Activated T-cell treated with anti-CD3 and anti-CD28 coated beads for 24 hours (primary cell): ENCODE measurements at places on chromosomes 5 and 9.

DNA sequence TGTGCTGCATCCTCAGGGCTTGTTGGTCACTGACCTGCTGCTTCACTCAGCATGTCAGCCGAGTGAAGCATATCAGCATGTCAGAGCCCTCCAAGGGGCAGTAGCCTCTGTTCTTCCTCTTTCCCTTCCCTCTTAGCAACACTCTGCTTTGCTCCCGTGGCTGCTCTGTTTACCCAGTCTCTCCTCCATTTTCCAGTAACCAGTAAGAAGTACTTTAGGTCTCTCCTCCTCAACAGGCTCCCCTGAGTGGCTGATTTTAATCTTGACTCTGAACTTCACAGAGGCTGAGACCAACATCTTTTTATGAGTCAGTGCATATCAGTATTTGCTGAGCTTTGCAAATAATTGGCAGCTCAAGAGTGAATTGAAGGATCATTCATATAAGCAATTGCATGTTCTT lies 18.6 kb upstream of the ADRB2 start:
- no peak for DNase-seq

DNA sequence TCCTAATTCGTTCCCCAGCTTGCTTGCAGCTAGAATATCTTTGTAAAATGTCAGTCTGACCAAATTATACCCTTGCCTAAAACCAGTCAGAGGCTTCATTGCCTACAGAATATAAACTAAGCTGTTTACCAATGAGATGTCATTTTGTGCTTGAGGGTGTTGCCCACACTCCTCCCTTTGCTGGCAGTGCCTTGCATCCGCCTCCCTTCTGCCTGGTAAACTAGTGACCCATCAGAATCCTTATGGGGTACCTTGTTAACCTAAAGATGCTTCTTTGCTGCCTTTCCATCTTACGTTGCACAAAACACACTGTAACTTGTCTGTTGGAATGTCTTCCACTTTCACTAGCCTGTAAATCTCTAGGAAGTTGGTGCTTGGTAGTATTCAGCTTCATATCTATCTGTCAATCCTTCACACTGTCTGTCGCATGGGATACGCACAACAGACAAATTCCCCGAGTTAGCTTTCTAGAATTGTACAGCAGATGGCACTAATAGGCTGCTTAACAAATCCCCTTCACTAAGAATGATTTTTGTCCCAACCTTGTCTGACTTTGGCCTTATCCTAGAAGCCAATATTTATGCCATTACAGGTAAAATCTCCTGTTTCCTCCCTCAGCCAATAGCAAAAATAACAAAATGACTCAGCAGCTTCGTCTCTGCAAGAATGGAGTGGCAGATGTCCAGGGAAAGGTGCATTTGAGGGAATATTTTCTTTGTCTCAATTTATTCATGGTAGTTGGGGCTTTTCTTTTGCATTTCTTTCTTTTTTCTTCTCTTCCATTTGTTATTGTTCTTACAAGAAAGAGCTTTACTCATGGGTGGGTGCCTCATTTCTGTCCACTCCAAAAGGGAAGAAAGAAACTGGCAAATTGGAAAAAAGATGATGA lies 3.0 kb downstream of the NUDT2 start:
- DNase-seq, result no peak

DNA sequence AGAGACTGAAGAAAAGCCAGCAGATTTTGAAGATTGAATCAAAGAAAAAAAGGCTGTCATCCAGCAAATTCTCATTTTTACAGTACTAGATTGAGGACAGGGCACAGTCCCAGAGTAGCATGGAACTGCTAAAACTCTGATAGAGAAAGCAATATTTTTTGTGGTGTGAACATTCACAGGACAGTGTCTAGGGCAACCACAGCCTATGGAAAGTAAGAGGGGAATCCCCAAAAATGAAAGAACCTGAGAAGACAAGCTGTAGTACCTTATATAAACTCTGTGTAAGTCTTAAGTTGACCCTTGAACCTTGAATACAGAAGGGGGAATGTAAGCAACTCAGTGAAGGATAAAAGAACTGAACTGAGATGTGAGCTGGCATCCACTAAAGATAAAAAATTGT lies 540.3 kb downstream of the HINT1 start:
- DNase-seq, result no peak

GRCh38 chr9:8280811-8281210 lies 481.2 kb upstream of the DMAC1 start:
- no peak for DNase-seq

- no peak for DNase-seq
These were observed 532.4 kb downstream of the ANXA1 start for GRCh38 chr9:73683862-73684591.

DNA sequence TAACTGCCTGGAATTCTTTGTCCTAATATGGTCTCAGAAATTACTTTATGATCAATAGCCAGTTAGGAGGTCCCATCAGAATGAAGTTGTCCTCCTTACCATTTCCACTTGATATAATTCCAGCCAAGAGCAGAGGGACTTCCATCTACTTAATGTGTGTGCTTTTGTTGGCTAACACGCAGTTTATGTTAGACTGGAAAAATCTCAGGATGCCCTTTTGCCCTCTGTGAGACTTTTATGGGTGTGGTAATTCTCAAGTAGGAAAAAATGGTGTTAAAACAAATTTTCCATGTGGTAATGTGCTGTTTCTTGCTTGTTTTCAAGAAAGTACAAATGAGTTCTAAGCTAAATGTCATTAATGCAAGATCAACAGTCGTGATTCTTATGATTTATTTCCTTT lies 327.1 kb downstream of the MTRR start:
- DNase-seq, result no peak

DNA sequence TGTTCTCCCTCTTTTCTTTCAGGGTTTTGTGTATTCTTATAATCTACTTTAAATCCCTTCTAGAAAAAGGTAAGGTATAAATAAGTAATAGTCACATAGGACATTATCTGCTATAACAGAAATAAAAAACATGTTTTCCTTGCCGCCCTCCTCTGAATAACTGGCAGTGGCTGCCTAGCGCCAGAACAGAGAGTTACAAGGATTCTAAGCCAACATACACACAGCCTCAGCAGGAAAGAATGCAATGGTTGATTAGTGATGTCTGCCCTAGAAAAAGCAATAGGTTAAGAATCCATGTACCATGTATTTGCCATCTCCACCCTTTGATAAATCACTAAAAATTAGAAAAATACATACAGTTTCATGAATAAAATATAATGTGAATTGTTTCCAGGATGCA lies 4.9 kb downstream of the MED27 start:
- DNase-seq, result no peak

DNA sequence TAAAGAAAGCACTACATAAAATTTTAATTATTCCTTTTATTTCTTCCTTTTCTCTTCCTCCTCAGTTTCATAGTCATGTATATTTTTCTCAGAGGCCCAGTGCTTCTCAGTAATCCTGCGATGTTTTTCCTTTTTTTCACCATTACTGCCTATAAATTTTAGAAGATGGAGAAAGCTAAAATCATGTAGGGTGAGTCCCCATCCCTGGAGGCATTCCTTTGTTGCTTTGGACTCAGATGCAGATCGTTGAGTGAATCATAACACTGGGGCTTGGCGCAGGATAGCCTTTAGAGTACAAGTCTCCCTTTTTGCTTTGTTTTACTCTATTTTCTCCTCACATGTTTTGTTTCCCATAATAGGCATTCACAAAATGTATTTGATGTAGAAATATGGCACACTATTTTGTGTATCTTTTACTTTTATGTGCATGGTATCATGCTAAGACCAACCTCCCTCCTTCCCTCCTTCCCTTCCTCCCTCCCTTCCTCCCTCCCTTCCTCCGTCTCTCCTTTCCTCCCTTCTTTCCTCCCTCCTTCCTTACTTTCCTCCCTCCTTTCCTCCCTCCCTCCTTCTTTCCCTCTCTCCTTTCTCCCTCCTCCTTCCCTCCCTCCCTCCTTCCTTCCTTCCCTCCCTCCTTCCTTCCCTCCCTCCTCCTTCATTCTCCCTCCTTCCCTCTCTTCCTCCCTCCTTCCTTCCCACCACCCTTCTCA lies 72.4 kb downstream of the NUDT12 start:
- DNase-seq, result no peak

DNA sequence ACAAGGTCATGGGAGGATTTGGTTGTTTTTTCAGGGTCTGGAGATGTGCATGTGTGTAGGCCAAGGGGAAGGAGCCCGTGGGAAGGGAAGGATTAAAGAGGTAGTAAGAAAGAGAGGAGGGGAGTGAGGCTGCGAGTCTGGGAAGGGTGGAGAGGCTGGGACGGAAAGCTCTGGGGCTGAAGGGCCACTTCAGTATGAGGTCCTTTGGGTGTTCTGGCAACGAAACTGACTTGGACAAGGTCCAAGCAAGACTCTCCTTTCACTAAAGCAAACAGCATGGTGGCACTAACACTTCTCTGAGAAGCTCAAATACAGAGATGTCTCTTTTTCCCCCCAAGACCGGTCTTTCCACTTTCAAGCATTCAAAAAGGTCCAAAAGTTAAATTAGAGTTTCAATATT lies 394.5 kb downstream of the ARHGEF28 start:
- DNase-seq, result no peak

- DNase-seq, result no peak
These were observed 27.5 kb upstream of the HAND1 start for GRCh38 chr5:154505567-154505966.

- no peak for DNase-seq
These were observed 65.0 kb downstream of the HSD17B3 start for GRCh38 chr9:96236854-96237550.

GRCh38 chr9:93669958-93670207 lies 93.5 kb downstream of the PHF2 start:
- DNase-seq, result no peak

GRCh38 chr9:114221706-114222465 lies 66.5 kb downstream of the COL27A1 start:
- no peak for DNase-seq

- no peak for DNase-seq
These were observed 80.1 kb downstream of the ALDH1A1 start for GRCh38 chr9:72872718-72873117.

- no peak for DNase-seq
These were observed 151.2 kb upstream of the WWC1 start for GRCh38 chr5:168140241-168140640.

DNA sequence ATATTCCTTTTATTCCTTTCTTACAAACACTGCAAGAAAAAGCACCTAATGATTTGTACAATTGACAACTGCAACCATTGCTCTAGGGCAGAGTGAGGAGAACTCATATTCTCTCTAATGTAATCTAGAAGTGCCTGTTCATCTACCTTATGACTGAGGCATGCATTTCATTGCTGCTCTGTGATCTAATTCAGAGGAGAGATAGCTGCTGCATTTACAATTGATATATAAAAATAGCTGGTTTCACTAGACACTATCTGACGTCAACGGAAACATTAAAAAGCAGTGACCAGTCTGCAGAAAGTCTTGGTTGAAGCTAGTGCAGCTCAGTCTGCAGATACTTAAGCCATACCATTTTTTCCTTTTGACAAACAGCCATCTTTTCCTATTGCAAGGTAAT lies 72.8 kb upstream of the C6 start:
- DNase-seq, result no peak

DNA sequence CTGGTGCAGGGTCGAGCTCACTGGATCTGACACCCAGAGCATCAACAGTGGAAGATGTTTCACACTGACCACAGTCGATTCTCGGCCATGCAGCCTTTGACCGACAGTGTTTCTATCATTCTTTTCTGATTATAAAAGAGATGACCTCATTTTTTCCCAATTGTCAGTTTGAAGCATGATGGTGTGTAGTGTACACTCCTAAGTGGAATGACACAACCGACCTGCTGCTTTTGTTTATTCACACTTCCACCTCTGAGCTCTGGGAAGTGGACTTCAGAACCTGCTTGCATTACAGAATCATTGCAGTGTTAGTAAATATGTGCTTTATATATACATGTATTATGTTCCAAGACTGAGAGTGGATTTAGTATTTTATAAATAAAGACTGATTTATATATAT lies 128.6 kb downstream of the IRX2 start:
- no peak for DNase-seq

DNA sequence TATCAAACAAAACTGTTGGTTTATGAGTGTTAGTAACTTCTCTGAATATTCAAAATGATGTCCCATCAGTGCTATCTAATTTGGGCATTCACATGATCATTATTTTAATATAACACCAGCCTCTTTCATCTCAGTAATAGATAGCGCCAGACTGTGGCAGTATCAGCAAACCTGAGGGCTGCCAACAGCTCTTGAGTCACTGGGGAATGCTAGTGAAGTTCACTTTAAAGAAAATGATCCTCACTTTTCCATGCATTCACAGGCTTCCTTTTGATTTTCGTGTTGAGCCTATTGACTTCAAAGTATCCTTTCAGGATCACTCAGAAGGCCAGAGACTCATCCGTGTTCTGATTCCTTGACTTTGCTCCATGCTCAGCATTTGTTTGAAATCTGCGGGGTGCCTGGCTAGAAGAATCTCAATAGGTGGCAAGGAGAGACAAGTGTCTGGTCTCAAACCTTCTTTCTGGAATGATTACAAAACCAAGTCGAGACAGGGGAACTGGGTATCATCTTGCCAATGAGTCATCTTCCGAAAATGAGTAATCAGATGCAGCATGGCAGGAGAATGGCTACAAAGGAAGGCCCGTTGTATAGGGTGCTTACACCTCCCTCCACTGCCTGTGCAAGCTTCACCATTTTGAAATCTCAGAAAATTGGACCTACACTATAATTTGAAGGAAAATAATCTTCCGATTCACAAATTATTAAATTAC lies 509.1 kb downstream of the RASEF start:
- no peak for DNase-seq

GRCh38 chr5:150101023-150101422 lies 14.7 kb upstream of the CSF1R start:
- DNase-seq, result no peak

DNA sequence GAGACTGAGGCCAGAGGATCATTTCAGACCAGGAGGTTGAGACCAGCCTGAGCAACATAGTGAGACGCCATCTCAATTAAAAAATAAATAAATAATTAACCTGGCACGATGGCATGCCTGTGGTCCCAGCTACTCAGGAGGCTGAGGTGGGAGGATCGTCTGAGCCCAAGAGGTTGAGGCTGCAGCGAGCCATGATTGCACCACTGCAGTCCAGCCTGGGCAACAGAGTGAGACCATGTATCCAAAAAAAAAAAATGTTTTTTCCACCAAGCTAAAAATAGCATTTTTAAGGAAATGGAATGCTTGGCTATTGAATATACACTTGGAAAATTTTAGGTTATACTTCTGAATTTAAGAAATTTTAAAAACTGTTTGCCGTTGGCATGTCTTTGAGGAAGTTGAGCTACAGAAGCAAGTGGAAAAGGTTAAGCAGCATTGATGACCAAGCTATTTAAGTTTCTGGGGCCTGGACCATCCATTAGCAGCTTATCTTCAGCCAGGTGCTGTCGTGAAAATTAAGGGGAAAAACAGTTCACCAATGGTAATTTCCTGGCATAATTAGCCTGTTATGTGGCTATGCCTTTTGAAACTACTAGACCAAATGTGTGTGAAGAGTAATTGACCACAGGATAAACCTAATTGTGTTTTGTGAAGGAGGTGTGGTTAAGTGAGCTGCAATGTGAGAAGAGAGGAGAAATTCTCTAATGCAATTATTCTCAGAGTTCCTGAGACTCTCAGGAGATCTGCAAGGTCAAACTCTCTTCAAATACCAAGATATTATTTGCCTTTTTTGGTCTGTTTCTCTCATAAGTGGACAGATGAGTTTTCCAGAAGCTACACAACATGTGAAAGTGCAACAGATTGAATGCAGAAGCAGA lies 21.0 kb downstream of the F2R start:
- DNase-seq, result no peak

GRCh38 chr5:105816961-105817360 lies 1853.8 kb downstream of the EFNA5 start:
- no peak for DNase-seq

- no peak for DNase-seq
These were observed 380.8 kb upstream of the CD180 start for GRCh38 chr5:67577424-67577823.
